ENCODE measurements at places on chromosomes 6 and 20.
A peak's percentile ranks its signal among the peaks of the same experiment; 100 is the strongest.

DNA sequence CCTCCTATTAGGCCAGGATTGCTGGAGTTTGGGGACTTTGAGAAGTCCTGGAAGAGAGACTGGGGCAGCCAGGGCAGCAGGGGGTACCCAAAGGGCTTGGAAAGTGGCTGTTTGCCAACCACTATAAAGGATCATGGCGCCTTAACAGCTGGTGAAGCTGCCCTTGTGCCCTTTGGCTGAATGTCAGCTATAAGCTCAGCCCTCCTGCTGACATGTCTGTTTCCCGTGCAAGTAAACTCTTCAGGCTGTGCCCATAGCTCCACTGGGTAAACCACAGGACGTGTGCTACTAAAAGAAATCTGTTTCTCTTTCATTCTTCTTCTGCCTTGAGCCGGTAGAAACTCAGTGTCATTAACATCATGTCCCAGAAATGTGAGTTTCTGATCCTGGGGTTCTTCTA, 97.3 kb downstream of the CAP2 start:
- peak; percentile 15 for DNase-seq

- DNase-seq: peak; percentile 100
These were observed 100.6 kb upstream of the PRSS16 start for GRCh38 chr6:27146706-27147505.

DNA sequence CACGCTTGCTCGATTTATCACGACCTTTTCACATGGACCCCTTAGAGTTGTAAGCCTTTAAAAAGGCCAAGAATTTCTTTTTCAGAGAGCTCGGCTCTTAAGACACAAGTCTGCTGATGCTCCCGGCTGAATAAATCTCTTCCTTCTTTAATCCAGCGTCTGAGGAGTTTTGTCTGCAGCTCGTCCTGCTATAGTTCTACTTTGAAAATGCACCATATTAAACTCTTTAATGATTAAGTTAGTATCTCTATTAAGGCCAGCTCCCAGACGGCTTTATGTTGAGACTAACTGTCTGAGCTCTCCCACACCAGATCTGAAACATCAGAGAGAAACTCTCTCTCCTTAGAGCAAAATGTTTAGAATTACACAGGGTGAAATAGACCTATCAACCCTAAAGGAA, 18.0 kb upstream of the GSTA3 start:
- DNase-seq: no peak

GRCh38 chr6:129015721-129016120, 132.8 kb downstream of the LAMA2 start:
- no peak for DNase-seq

GRCh38 chr6:23587582-23587981, 538.4 kb upstream of the NRSN1 start:
- no peak for DNase-seq

DNA sequence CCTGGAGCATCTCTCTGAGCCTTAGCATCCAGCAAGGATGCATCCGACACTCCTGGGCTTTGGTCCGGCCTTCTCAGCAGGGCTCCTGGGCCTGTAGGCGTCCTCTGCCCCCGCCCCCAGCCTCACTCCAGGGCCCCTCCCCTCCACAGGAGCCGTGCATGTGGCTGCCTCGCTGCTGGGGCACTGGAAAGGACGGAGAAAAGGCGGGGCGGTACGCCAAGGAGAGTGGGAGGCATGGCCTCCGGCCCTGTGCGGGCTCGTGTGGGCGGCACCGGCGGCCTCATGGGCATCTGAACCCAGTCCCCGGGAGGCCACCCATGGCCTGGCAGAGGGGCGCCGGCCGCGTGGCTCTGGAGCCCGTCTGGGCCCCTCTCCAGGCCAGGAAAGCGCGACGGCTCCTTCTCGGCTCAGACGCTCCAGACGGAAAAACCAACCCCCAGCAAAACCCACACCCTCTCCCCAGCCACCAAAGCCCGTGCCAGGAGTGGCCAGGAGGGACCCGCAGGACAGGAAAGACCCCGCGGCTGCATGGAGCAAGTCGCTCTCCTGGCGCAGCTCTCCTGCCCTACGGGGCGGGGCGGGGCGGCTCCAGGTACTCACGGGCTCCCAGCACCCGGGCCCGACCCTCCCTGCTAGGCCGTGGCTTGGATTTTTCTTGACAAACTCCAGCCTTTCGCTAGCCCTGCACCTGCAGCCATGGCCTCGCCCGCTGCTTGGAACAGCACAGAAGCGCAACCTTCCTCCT, 419.9 kb downstream of the QKI start:
- DNase-seq: no peak

- no peak for DNase-seq
These were observed 147.1 kb upstream of the SASH1 start for GRCh38 chr6:148195511-148195910.

DNA sequence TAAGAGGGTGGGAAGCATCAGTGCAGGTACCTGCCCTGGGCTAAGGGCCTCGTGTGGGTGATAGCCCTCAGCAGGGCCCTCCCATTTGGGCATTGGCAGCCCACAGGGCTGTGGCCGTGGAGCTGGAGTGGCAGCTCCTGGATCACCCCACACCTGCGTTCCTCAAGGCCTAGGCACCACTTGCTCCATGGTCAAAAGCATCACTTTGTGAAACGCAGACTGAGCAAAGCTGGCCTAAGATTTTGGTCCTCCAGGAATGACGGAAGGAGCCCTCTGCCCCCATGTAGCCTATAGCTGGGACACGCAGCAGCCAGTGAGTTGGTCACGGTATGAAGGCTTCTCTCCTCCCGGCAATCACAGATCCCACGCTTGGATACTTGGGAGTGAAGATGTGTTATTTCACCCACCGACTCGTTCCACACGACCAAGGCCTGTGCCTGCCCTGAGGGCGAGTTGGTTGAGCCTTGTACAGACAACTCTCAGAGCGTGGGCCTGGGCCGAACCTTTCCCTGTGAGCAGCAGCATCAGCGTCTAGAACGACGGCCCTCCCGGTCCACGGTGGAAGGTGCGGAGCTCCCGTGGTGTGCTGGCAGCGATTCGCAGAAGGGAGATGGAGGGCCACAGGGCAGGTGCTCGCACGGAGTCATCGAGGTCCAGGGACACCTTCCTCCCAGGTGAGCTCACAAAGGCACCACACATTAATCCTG, 39.7 kb downstream of the THBS2 start:
- DNase-seq: no peak

GRCh38 chr20:55255016-55255415, 750.3 kb downstream of the CBLN4 start:
- DNase-seq: no peak

- DNase-seq: no peak
These were observed 573.5 kb downstream of the CD109 start for GRCh38 chr6:74269600-74269858.

GRCh38 chr6:15473741-15474161, 189.1 kb downstream of the DTNBP1 start:
- DNase-seq: no peak

- DNase-seq: peak; percentile 53
These were observed 80.8 kb upstream of the VSTM2L start for GRCh38 chr20:37822141-37822601.

GRCh38 chr6:100116411-100117194, 122.6 kb upstream of the MCHR2 start:
- DNase-seq: peak; percentile 62

GRCh38 chr20:3400260-3401155, 7.0 kb downstream of the DNAAF9 start:
- DNase-seq: no peak

GRCh38 chr6:35533981-35534380, 21.3 kb upstream of the TULP1 start:
- no peak for DNase-seq

- no peak for DNase-seq
These were observed 744.1 kb downstream of the DHX35 start for GRCh38 chr20:39706184-39706663.

- DNase-seq: no peak
These were observed 420.6 kb downstream of the COL12A1 start for GRCh38 chr6:74785236-74785635.

Data from A172 (cell line).